Stimulated activated CD4-positive, alpha-beta T cell treated with anti-CD3 and anti-CD28 coated beads, Interleukin-12 subunit alpha, Interleukin-12 subunit beta, amount 100 ng/mL, for 24 hours (primary cell): ENCODE measurements at places on chromosomes 7 and 10.

- DNase-seq: no peak
These were observed 9.3 kb downstream of the TCAF1 start for GRCh38 chr7:143892527-143893300.

DNA sequence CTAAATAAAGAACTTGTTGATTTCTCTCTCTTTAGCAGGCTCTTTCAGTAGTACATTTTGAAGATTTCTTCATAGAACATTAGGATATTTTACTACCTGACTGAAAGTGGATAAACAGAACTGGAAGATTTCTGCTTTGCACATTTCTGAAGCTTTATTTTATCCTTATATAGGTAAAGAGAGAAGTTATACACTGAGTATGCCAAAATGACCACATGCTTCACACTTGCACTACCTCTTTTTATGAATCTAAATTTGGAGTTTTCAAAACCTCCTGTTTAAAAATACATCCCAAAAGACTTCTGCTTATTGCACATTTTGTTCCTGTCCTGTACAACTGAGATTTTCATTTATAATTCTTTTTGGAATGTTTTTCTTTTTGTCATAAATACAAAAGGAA lies 197.4 kb upstream of the PRPS1L1 start:
- DNase-seq: no peak

GRCh38 chr10:90378524-90379076 lies 479.2 kb downstream of the HTR7 start:
- no peak for DNase-seq

DNA sequence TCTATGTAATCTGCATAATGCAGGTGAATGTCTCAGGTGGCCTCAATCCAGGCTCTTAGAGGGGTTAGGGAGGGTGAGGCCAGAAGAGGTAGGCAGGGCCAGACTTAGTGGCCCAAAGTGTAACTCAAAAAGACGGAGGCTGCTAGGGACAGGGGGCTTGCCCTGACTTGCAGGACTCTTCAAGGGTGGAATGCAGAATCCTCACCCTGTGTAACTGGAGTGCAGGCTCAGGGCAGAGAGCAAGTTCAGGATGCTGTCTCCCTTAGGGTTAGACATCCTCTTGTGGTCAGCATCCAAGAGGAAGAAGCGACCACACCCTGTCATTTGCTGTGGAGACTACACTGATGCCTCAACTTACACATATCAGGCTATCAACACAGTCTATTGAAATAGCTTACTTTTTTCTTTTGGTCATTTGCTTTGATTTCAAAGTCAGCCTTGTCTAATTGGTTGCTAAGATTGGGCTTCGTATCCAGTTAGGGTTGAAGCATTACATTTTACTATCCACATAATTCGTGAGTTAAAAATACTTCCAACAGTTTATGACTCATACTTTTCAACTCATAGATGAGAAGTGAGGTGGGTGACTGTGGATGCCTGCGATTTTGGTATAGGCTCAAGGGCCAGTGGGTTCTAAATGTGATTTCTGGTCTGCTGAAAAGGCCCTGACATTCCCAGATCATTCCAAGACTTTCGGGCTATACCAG lies 563.6 kb downstream of the SUGCT start:
- DNase-seq: no peak

DNA sequence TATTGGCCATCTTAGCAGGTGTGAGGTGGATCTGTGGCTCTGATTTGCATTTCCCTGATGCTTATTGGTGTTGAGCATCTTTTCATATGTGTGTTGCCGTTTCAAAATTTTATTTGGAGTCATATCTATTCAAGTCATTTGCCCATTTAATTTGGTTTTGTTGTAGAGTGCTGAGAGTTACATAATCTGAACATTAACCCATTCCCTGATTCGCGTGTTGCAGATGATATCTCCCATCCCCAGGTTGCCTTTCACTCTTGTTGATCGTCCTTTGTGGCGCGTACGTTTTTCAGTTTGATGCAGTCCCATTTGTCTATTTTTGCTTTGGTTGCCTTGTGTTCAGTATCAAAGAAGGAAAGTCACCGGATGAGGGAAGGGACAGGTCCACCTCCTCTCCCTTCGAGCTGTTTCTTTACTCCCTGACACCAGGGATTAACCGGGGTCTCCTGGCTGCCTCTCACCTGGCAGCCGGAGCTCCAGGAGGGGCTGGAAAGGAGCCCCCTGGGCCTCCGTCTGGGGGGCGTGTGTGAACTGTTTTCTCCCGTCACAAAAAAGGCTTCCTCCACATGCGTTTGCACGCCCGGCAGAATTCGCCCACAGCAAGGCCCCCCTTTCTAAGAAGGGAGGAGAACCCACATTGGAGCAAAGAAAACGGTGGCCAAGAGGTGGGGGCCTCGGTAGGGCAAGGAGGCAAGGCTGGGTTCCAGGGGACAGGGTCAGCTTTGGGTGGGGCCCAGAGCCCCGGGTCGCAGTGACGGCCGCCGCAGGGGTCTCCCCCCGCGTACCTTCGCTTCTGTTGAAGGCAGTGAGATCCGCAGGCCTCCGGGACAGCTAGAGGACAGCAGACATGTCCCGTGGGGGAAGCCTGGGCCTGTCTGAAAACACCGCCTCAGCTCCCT lies 8.3 kb downstream of the MNX1 start:
- no peak for DNase-seq

DNA sequence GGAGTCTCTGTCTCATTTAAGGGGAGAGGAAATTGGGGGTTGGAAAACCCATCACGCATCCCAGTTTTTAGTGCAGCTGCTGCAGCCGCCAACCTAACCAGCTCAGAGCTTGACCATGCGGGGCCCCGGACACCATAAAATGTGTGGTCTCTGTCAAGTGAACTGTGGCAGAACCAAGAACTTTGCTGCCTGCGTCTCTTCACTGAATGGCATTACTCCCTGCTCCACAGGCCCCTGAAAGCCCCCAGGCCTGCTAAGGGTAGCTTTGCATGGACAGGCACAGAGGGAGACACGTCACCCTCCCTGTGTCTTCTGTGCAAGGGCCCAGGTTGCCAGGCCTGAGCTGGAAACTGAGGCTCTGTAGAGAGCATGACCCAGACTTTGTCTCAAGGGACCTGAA lies 144.6 kb upstream of the GPR26 start:
- DNase-seq: no peak

DNA sequence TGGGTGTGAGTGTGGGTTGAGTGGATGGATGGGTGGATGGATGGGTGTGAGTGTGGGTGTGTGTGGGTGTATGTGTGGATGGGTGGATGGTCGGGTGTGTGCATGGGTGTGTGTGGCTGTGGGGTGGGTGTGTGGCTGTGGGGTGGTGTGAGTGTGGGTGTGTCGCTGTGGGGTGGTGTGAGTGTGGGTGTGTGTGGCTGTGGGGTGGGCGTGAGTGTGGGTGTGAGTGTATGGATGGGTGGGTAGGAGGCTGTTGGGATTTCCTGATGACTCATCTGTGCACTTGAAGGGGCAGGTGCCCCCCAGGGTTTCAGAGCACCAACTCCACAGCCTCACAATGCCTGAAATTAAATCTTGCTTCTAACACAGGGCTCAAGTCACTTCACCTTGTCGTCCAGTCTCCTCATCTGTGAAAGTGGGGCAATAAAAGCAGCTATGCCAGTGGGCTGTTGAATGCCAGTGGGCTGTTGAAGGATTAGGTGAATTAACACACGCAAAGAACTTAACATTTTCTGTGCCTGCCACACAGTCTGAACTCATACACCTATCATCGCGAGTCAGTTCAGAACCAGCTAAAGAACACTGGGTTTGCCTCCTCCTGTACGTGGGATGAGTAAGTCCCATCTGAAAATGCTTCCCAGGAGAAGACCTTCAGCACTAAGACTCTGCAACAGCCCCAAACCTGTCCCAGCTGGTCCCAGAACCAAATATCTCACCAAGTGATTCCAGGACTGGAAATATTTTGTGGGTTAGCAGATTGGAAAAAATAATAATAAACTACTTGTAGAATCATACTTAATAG lies 32.0 kb downstream of the SFMBT2 start:
- DNase-seq: no peak

DNA sequence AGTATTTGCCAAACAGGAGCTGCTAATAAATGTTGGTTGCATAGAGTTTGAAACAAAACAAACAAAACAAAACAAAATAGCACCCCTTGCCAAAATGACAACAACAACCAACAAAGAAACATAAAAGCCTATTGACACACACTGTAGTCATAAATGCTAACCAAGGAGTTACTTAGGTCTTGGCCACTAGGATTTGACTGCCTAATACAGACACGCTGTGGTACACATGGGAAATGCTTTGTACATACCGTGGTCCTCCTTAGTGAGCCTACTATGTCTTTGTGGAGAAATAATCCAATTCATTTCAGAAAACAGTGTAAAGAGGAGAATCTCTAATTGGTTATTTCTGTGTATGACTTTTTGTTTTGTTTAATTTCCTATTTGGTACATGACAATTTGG lies 53.2 kb upstream of the MTPN start:
- no peak for DNase-seq

- no peak for DNase-seq
These were observed 7.9 kb downstream of the SLC25A28 start for GRCh38 chr10:99612167-99612831.

GRCh38 chr7:94123136-94123535 lies 119.0 kb upstream of the BET1 start:
- no peak for DNase-seq

DNA sequence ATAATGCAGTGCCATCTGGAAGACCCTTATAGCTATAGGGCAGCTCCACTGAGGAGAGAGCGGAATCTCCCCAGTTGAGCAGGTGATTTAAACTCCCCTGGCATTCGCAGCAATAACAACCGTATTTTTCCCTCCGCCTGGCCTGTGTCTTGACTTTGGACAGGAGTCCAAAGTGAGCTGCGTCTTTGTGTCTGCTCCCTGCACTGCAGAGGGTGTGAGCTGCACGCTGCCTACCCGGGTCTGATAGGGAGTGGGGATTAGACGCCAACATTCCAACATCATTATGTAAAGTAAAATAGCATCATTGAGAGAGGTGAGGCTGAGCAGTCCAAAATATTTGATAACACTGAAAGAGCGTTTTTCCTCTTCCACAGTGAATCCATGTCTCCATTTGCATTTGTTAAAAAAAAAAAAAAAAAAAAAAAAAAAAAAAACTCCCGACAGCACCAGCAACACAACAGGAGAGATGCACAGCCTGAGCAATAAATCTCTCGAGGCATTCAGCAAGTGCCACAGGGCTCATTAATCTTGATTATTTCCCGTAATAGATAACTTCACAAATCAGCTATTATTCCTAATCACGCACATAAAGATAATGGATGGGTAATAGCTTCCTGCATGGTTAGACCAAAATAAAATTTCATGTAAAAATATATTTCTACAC lies 68.6 kb downstream of the CELF2 start:
- no peak for DNase-seq

GRCh38 chr10:117053482-117053881 lies 48.5 kb upstream of the SHTN1 start:
- DNase-seq: no peak

GRCh38 chr10:129501652-129502436 lies 34.8 kb downstream of the MGMT start:
- no peak for DNase-seq

DNA sequence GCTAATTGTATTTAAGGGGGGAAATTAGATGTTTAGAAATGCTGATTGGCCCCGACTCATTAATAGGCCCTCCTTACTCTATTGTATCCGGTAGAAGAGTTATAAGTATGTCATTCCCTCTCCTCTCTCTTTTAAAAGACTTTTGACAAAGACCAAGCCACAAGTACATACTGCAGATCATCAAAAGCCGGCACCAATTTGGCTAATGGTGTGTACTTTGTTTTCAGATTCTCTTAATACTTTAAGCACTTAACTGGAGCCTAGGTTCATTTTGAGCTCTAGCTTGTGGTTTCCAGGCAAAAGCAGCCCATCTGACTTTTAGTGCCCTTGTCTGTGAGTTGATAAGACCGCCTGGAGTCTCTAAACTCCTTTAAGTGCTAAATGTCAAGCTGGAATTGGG lies 210.0 kb upstream of the LYZL1 start:
- DNase-seq: no peak

DNA sequence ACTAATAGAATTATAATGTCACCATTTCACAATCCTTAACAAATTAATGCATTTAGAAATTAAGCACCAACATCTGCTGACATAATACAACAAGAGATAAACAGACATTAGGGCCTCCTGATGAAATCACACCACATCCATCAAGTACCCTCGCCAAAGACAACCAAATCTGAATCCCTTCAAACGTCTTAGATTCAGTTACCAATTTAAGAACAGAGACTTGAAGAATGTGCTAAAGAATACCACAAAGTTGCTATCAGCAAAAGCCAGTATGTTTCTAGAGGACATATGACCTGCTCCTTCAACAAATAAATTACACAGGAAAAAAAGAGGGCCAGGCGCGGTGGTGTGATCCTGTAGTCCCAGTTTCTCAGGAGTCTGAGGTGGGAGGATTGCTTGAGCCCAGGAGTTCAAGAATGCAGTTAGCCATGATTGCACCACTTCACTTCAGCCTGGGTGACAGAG lies 144.5 kb downstream of the REEP3 start:
- no peak for DNase-seq

DNA sequence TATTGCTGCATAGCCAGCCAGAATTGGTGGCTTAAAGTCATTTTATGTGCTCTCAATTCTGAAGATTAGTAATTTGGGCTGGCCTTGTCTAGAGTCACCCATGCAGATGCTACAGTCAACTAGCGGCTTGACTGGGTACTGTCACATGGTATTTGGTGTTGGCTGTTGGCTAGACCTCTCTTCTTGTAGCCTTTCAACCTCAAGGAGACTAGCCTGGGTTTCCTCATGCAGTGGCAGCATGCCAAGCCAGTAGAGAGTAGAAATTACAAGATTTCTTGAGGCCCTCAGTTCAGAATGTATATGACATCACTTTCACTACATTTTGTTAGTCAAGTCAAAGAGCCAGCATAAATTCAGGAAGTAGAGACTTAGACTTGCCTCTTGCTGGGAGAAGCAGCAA lies 3.7 kb upstream of the ZNF800 start:
- DNase-seq: no peak

DNA sequence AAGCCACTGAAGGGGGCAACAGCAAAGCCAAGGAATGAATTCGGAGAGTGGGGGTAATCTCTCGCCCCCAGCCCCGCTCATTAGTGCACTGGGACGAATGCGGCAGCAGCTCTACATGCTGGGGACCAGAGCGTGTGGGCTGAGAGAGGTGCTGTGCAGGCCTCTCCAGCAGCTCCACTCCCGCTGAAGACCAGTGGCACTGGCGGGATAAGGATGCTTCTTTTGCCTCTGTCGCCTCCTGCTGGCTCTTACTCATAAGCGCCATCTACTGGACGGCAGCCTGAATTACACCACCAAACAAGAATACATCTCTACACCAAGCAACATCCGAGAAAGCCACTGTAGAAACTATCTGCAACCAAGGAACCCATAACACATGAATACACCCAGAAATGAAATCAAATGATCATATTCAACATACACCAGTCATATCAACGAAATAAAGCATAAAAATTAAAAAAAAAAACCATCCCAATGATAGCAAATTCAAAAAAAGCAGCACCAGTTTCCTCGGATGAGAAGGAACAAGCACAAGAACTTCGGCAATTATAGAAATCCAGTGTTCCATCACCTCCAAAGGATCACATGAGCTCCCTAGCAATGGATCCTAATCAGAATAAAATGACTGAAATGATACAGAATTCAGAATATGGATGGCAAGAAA lies 79.0 kb upstream of the TMEM168 start:
- DNase-seq: peak; percentile 16

GRCh38 chr7:1410992-1411391 lies 48.3 kb downstream of the MICALL2 start:
- no peak for DNase-seq

GRCh38 chr7:266851-267840 lies 22.8 kb upstream of the FOXL3 start:
- DNase-seq: no peak
